ENCODE measurements at places on chromosomes 1 and 21.

- no peak for DNase-seq
Observed at GRCh38 chr1:36989241-36989640, 45.1 kb downstream of the GRIK3 start.

DNA sequence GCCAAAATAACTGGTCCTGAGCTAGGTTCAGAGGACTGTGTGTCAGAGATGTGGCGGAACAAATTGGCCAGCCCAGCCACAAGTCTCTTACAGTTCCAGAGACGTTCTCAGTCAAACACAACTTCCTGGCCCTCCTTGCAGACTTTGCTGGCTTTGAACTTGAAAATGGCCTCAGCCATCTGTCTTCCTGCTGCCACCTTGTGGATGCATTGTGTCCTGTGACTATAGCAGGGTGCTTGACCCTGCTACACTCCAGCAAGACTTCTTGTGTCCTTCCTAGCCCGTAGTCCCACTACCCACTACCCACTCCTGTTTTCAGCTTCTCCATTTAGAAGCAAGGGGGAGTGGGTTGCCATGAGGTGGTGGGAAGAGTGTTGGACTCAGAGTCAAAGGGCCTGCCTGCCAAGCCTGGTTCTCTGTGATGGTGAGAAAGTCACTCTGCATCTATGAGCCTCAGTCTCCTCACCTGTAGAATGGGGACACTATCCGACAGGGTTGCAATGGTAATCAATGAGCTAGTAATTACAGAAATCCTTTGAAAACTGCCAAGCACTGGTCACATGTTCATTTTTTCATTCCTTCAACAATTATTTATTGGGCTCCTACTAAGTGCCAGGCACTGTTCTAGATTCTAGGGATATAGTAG is 109.9 kb downstream of the IGSF21 start:
- DNase-seq: no peak

GRCh38 chr21:46148106-46148505 is 7.3 kb downstream of the FTCD start:
- DNase-seq: no peak

- no peak for DNase-seq
Observed at GRCh38 chr1:218852527-218852926, 321.2 kb upstream of the LYPLAL1 start.

GRCh38 chr1:213120386-213120785 is 69.3 kb downstream of the RPS6KC1 start:
- no peak for DNase-seq

GRCh38 chr1:109677459-109677858 is 9.6 kb downstream of the GSTM2 start:
- no peak for DNase-seq

DNA sequence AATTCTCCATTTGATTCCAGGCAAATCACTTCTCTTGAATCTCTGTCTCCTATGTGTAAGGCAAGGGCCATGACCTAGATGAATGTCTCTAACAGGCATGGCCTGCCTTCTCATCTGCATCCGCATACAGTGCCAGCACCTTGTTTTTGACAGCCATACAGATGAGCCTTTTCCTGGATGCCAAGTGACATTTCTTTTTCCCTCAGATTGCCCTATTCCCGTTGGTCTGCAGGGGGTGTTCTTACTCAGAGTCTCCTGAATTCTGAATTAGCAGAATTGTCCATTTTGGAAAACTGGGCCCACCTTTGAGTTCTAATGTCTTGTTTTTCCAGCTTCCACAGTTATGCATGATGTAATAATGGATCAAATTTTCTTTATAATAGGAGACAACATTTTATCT is 88.0 kb upstream of the ADAR start:
- DNase-seq: no peak

DNA sequence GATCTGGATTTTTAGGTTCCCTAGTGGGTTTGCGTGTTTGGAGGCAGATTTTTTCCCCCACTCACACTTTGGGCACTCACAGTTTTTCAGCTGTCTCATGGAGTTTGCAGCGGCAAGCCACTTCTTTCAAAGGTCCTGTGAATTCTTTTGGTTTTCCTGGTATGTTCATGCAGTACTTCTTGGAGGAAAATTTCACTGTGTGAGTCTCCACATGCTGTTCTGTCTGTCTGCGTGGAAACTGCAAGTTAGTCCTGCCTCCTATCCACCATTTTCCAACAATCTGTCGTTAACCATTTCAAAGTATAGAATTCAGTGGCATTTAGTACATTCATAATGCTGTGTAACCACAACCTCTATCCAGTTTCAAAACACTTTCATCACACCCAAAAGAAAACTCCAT is 793 bp upstream of the FMO1 start:
- no peak for DNase-seq

GRCh38 chr21:18951271-18952038 is 547.9 kb upstream of the TMPRSS15 start:
- no peak for DNase-seq

GRCh38 chr21:45644041-45644906 is 749 bp downstream of the PCBP3 start:
- DNase-seq: no peak

DNA sequence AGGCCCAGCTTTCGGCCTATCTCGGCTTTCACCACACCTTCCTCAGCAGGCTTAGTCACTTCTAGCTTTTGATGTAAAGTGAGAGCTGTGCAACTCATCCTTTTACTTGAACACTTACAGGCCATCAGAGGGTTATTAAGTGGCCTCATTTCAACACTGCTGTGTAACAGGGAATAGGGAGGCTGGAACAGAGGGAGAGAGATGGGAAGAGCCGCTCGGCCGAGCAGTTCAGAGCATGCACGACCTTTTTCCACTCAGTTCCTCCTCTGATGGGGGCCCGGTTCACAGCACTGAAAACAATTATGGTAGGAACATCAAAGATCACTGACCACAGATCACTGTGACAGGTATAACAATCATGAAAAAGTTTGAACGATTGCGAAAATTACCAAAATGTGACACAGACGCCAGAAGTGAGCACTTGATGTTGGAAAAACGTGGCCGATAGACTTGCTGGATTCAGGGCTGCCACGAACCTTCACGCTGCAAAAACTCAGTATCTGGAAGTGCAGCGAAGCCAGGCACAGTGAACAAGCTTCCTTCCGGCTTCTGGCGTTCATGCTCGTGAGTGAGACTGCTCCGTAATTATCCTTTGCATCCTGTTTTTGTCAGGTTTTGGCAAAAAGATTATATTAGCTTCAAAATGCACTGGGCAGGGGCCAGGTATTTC is 28.6 kb downstream of the AGPAT3 start:
- no peak for DNase-seq

GRCh38 chr1:207983044-207983635 is 72.2 kb upstream of the CD34 start:
- DNase-seq: no peak

Data from ascending aorta (tissue), 2 donors.